ENCODE measurements at places on chromosomes 1 and 21. TPM values are rescaled to one million over a fixed set of nuclear protein-coding genes. Genes with fewer than 3 reads are reported as not detected.
A peak's percentile ranks its signal among the peaks of the same experiment; 100 is the strongest.

Gene VPS13D
- 42.0 TPM for total RNA-seq

Gene PPM1J
- total RNA-seq = 4.4 TPM

Gene DYNLT4
- not detected for total RNA-seq

Gene COL8A2
- total RNA-seq = 1.1 TPM

Gene PDE4DIP
- 353 TPM for total RNA-seq

Gene WDR3
- total RNA-seq = 19.3 TPM

Gene DRAM2
- total RNA-seq = 59.6 TPM

Gene KRTAP12-2
- not detected for total RNA-seq

Gene MYOM3
- under 0.01 TPM for total RNA-seq

Gene CCDC185
- total RNA-seq = not detected

Gene KCNJ15
- under 0.01 TPM for total RNA-seq

Gene CHRM3
- 38.8 TPM for total RNA-seq

DNA sequence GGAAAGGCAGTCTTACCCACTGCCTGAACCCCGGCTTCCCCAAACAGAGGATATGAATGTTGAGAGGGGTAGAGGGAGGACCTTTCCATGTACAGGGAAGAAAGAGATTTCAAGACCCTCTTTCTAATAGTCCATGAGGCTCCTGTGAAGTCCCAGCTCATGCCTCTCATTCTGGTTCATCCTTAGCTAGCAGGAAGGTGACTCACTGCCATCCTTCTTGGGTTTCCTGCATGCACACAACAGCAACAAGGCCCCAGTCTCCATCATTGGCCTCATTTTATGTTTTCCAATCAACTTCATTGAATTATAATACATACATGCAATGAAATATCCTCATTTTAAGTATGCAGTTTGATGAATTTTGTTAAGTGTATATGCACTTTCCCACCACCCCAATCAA is 46.2 kb downstream of the SYT2 start:
- no peak for DNase-seq

DNA sequence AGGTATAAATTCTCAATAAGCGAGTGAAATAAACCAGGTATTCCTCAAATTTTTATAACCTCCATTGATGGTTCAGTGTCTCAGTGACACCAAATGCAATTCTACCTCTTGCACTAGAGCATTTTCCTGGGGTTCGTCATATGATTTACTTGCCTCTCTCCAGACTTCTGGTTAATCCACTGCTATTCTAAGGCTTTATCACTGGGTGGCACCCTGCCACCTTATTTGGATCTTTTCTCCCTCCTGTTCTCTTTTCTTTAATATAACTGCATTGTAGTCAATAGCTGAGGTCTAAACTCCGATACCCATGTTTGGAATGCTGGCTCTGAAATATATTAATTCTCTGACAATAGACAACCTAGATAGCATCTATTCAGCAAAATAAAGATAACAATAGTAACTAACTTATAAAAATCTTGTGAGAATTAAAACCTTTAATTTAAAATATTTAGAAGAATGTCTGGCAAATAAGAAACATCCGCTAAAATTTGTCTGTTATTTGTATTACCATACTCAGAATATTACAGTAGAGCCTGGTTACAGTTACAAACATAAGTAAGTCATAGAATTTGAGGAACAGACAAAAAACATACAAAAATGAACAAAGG is 436.4 kb downstream of the PLA2G4A start:
- DNase-seq = peak; percentile 3

- peak; percentile 70 for DNase-seq
Observed at GRCh38 chr1:177948336-177948972, 21.4 kb downstream of the SEC16B start.

DNA sequence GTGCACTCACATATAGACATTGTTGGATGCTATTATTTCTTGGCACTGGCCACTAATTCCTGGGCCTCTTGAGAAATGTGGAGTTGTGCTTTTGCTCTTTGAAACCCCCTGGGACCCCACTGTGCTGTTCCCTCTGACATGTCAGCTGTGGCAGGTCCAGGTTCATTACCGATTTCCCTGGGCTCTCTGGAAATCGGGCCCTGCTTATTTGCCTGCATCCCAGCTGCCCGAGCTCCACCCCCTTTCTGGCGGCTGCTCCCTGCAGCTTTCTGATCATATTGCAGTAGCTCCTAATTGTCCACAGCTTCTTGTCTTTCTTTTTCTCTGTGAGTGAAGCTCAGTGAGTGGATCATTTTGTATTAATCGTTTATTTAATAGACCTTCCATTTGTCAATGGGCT is 183.7 kb upstream of the FAM78B start:
- DNase-seq = no peak

GRCh38 chr21:32499249-32500055 is 85.9 kb downstream of the TCP10L start:
- no peak for DNase-seq

DNA sequence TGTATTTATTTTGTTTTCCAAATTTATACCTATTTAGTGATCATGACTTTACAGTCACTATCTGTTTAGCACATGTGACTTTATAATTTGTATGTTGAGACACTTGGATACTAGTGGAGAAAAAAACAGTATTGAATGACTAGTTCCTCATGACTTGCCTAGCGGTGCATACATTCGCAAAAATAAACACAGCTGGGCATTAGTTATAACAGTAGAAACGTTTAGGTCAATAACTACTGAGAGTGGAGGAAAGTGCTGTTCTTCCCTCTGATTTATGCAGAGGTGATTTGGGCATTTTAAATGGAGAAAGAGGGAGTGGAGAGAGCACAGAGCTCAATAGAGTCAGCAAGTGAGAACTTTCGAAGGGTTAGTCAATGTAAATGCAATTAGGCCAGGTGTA is 1679.0 kb upstream of the B3GALT2 start:
- DNase-seq = no peak

- DNase-seq = no peak
Observed at GRCh38 chr1:30675289-30675688, 48.1 kb downstream of the MATN1 start.

- peak; percentile 31 for DNase-seq
Observed at GRCh38 chr1:242245255-242245654, 246.4 kb upstream of the MAP1LC3C start.

GRCh38 chr1:215458104-215458503 is 109.0 kb upstream of the KCTD3 start:
- DNase-seq = no peak

GRCh38 chr1:114272593-114272992 is 118.9 kb upstream of the SYT6 start:
- DNase-seq = no peak

- DNase-seq = no peak
Observed at GRCh38 chr1:243842978-243843511, 7.0 kb downstream of the AKT3 start.

- no peak for DNase-seq
Observed at GRCh38 chr21:31326522-31327242, 17.4 kb downstream of the TIAM1 start.

GRCh38 chr21:41916888-41917433 is 36.9 kb downstream of the C2CD2 start:
- DNase-seq = no peak

DNA sequence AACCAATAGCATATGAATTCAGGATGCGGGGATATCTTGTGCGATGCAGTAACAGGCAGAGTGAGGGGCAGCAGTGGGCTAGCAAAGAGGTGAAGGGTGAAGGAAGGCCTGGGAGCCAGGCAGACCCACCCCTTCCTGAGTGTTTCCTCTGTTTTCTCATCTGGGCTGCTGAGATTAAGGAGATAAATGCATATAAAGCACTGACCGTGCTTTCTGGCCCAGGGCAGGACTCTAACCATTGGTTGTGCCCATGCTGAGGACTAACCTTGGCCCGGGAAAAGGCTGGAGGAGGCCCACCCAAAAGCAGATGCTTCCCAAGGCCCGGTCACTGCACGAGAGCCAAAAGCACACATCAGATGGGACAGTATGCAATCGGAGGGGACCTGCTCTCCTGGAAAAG is 87.6 kb downstream of the PSMG1 start:
- no peak for DNase-seq
